NCI-H446 (cell line): ENCODE measurements at places on chromosomes 12 and 14.
A peak's percentile ranks its signal among the peaks of the same experiment; 100 is the strongest.

GRCh38 chr14:20607617-20608016 is 16.4 kb upstream of the RNASE12 start:
- no peak for DNase-seq

- DNase-seq: no peak
Observed at GRCh38 chr12:91194500-91194899, 11.9 kb upstream of the DCN start.

DNA sequence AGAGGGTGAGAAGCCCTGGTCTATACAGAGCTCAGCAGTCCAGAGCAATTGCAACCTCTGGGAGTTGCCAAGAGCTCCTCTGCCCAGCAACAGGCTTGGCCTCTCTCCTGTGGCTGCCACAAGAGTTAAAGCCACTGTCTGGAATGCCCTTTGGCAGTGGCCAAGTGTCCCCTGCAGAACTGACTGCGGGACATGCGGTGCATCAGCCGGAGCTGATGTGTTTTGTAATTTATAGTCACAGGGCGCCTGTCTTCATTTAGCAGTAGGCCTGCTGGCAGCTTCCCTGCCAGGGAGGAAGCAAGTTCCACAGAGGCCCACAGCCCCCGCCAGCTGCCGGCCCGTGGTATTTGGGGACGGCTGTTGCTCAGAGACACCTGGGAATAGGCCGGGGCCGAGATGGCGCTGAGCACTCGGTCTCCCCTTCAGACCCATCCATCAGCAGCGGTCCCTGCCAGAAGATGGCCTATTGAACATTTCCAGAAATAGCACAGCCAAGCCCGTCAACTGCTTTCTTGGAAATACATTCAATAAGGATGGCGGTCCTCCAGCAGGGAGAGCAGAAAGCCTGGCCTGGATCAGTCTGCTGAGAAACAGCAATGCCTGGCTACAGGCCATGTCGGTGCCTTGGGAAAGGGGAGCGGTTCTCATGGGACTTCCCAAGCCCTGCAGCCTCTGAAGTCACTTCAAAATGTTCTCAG is 217.4 kb downstream of the CRADD start:
- peak; percentile 96 for DNase-seq

DNA sequence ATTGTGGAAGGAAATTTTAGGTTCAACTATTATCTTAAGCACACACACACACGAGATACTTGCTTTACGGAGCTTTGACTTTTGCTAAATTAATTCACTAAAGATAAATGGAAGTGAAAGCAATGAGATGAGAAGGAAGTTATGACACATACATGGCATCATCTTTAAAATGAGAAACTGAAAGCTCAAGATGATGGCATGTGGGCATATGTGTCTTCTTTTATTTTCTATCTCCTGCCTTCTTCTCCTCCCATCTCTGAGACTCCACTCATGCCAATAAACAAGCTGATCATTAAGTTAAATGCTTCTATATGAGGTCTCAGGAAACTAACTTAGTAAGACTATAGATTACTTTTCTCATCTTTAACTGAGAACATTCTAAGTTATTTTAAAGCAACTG is 216.7 kb downstream of the MED13L start:
- DNase-seq: no peak

- DNase-seq: no peak
Observed at GRCh38 chr12:104303538-104304151, at the start of gene EID3. TSS of gene EID3 (plus strand) at chr12:104303739. CDS start at chr12:104303935, 196 bp downstream.

GRCh38 chr12:22588817-22589216 is 36.2 kb upstream of the ETNK1 start:
- DNase-seq: no peak

DNA sequence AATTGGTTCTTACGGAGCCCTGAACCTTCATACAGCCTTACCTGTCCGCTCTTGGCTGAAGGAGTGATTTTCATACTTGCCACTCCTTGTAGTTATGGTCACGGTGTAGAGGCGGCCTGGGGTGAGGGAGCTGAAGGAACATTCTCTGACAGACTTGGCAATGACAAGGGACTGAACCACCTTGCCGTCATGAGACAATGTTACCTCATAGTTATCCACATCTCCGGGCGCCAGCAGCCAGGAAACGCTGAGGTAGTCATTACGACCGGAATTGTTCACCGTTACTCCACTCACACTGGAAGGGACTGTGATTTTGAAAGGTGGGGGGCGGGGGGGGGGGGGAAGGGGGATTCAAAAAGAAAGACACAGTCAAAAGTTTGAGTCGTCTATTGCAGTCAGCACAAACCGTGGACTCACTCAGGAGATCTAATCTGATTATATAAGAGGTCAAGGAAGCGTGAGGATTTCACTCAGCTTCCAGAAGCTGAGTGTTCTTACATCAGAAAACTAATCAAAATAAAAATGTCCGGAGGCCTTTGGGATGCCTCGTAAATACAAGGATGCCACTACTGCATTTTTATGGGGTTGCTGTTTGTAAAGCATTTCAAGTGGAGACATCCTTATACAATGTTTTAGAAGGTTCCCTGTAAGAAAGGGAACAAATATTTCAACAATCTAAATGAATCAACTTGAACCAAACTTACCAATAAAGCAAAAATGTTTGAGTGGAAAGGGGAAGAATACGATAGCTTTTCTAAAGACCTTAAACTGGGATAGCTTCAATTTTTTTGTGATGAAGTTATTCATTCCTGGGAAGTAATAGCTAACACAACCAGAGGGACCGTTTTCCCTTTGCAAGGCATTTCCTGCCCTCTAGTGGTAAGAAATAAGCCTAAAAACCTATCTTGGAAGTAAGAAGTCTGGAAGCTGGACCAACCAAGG is 60.6 kb downstream of the PTPRB start:
- DNase-seq: peak; percentile 85

DNA sequence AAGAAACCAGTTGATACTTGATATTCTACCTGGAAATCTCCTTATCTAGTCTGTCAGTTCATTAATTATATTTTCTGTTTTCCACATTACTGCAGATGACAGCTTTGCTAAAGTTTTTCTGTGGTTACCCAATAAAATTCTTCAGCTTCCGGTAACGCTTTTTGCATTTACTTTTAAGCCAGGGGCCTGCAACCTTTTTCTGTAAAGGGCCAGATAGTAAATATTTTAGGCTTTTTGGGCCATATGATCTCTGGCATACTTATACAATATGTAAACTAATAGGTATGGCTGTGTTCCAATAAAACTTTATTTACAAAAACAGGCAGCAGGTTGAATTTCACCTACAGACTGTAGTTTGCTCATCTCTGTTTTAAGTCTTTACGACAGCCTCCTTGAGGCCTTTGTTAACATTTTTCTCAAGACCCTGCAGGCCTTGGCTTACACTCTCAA is 48.3 kb downstream of the SPATS2 start:
- DNase-seq: no peak

DNA sequence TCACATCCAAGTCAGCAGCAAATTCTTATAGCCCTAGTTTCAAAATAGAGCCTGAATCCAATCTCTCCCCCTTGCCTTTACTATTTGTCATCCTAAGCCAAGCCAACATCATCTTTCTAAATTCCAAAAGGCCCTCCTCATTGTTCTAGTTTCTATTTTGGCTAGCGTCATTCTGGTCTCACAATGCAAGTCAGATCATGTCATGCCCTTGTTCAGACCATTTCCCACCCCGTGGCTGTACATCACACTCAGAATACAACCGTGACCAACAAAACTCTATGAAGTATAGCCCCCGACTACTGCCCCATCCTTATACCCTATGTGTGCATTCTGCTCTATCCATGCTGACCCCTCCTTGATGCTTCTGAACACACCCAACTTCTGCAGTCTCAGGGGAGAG is 12.3 kb upstream of the GNG2 start:
- DNase-seq: no peak

GRCh38 chr14:86935241-86935885 is 1057.6 kb downstream of the GALC start:
- no peak for DNase-seq

DNA sequence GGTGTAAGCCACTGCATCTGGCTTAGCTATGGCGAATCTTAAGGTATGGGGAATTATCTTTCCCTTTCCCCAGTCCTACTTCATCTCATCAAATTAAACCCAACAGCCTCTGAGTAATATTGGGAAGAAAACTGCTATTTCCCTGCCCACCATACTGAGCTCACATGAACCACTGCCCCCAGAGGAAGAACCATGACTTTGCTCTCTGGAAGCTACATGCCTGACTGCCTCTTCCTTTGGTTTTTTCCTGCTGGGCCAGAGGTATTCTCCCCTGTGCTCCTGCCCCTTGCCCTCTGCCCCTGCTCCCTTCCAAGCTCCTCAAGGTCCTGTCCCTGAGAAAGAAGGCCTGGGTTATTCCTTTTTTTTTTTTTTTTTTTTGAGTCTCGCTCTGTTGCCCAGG is 15.2 kb downstream of the RILPL2 start:
- no peak for DNase-seq

GRCh38 chr14:87343652-87344051 is 649.3 kb downstream of the GALC start:
- DNase-seq: no peak

DNA sequence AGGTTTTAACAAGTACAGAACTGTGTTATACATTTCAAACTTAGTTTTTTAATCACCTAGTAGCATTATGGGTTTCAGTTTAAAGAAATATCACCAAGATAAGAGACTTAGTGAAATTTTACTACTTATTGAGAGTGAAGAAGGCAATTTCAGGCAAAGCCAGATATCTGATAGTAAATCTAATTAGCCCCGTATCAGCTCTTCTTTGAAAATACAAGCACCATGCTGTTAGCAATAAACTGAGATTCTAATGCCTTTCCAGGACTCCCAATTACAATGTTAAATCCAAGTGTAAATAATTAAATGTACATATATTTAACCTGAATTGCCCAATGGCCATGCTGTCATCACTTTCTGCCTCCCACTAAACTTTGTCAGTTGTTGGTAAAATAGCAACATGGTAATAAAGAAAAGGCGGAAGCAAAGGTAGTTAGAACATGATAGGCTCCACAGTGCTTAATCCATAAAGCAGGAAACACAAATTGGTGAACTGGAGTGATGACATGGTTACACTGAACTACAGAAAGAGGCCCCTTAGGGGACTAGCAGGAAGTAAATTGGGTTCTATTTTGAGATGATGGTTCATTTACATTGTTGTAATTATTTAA is 646.1 kb downstream of the C12orf50 start:
- no peak for DNase-seq

- DNase-seq: no peak
Observed at GRCh38 chr12:117069926-117070900, 29.0 kb downstream of the TESC start.

DNA sequence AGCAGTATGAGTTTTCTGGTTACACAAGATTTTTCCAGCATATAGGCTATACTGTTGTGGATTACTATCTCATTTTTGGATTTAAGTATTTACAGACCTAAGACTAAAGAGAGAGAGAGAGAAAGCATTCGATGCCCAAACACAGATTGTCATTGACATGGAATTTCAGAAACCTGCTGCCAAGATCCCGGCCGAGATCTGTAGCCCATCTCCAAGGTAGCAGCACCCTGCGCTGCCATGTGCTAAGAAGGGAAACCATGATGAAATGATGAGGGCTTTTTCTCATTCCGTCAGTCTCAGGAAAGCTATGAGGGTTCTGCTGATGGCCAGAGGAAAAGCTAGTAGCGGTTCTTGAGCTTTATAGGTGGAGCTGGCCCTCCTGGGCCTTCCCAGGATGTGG is 135.6 kb upstream of the EVL start:
- DNase-seq: no peak

DNA sequence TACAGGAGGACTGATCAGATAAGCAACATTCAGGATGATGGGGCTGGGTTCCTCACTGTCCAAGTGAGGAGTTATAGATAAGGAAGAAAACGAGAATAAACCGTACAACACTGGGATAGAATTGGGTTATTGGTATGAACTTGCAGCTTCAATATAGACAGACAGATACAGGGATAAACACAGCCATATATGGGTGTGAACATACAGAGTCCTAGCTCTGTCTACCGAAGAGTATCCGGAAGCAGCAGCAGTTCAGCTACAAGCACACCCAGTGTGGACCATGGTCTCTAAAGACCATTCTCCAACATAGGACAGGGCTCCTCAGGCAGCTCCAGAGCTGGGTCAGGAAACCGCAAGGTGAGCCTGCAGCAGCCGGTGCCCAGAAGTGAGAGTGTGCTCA is 40.8 kb downstream of the CDC42BPB start:
- no peak for DNase-seq

DNA sequence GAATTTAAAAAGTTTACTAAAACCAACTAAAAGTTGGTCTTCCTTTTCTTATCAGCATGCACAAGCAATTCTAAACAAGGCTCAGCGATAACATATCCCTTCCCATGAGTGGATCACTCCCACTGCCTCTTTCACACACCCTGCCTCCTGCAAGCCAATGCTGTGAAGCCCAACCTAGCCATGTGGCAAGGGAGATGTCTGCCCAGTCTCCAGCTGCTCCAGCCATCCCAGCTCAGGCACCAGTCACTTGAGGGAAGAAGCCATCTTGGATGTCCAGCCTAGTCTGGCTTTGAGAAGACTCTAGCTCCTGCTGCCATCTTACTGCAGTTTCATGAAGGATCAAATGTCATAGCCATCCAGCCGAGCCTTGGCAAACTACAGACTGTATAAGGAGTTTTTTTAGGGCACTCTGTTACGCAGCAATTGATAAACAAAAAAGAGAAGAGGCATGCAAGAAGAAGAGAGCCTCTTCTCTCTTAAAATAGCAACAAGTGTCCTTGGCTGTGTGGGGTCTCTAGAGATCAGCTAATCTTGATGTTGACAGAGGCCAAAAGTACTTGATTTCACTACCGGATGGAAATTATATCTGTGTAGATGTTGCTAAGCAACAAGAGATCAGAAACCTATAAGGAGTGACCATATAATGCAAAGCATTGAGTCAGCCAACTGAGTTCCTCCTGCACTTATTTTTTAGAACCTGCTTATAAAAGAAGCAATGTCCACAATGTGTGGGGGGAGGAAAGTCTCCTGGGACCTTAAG is 108.9 kb downstream of the PTCSC3 start:
- DNase-seq: no peak

GRCh38 chr12:126067626-126068329 is 1002.5 kb downstream of the AACS start:
- no peak for DNase-seq

DNA sequence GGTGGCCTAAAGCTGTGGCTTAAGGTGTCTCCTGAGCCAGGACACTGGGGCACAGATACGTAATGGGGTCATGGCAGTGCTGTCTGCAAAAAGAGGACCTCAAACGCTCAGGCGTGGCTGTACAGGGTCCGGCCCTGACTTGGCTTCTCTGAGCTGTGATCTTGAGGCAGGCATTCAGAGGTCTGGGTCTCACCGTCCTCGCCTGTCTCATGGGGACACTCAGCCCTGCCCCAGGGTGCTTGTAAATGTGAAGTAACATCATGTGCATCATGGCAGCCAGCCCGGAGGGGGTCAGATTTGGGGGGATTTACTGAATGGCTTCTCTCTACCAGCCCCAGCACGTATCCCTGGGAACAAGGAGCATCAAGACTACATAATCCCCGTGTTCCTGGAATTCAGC is 28.8 kb downstream of the DIO3 start:
- DNase-seq: no peak

DNA sequence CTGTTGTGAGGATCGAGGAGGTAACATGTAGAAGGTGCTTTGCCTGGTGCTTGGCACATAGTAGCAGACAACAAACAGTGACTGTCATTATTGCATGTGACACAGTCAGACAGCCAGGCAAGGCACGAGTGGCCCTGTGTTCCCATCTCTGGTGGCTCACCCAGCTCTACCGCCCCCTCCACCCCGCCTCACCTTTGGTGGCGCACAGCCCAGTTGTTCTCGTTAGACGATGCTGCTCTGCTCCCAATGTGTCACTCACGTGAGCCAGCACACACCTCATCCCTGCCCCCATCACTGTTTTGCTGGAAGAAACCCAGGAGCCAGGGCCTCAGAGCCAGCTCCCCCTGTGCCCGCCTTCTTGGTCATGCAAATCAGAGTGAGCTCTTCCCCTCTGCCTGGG is 113.3 kb downstream of the CALM1 start:
- DNase-seq: peak; percentile 29

- no peak for DNase-seq
Observed at GRCh38 chr12:4153343-4153892, 120.1 kb upstream of the CCND2 start.
